ENCODE measurements at places on chromosomes 3 and 15.
A peak's percentile ranks its signal among the peaks of the same experiment; 100 is the strongest.

- no peak for DNase-seq
Measured at GRCh38 chr15:50751394-50751793, 14.1 kb downstream of the SPPL2A start.

- no peak for DNase-seq
Measured at GRCh38 chr3:187016639-187017345, 86.5 kb downstream of the ST6GAL1 start.

- no peak for DNase-seq
Measured at GRCh38 chr3:9352917-9353752, 9.7 kb upstream of the THUMPD3 start.

DNA sequence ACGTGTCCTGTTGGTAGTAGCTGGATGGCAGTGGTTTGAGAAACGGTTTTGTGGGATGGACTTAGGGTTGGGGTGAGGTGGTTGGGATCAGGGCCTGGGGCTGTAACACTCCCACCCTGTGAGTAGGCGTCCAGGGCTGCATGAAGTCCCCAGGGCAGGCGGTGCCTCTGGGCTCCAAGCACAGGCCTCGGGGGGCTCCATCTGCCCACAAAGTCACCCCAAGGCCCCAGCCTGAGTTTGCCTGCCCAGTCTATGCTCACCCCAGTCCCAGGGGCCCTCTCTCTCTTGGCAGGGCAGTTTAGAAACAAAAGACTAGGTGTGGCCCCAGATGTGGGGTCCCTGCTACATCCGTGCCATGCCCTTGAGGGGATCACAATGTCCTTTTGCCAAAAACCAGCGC, 86.9 kb upstream of the PRR23E start:
- no peak for DNase-seq

- DNase-seq: no peak
Measured at GRCh38 chr3:64000453-64001055, 22.7 kb downstream of the PSMD6 start.

GRCh38 chr15:29711531-29711930, 110.7 kb downstream of the TJP1 start:
- no peak for DNase-seq

DNA sequence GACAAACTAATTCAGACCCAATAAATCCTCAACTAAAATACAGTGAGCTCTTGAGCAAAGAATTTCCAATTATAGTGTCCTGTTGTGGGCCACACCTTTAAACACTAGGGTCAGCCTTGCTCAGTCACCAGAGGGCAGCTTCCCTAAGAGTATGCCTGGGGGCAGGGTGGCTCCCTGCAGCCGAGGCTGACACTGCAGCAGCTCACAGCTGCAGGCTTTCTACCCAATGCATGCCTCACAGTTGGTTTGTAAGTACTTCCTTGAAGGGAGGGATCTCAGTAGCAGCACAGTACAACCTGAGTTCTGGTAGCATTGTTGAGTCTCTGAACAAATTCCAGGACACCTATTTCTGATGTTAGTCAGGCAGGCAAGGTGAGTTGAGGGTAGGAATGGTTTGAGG, 335.6 kb downstream of the TUSC7 start:
- no peak for DNase-seq

DNA sequence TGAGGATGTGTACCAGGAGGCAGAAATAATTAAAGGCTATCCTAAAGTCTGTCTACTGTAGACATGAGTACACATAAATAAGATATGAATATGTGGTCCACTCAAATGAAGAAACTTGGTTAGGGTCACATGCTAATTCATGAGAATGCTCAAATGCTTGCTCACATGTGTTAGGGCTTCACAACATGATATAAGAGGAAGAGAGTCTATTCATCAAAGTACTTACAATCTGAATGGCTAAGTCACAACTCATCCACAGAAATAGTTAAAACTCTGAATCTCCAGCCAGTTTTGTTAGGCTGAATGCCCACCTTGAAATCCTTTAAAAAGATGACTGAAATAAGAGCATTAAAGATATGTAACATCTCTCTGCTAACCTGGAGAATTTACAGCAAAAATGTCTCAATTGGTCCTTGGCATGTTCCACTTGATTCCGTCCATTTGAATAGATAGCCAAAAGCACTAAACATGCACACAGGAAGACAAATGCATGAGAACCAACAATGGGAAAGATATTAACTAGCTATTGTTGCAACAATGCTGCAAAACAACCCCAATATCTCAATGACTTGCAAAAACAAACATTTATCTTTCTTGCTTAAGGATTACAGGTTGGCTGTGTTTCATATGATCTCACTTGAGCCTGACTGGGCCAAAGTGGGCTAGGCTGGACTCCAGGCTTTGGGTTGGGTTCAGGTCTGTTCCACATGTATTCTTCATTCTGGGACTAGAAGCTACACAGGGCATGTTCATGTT, 10.6 kb upstream of the TBC1D5 start:
- DNase-seq: no peak

DNA sequence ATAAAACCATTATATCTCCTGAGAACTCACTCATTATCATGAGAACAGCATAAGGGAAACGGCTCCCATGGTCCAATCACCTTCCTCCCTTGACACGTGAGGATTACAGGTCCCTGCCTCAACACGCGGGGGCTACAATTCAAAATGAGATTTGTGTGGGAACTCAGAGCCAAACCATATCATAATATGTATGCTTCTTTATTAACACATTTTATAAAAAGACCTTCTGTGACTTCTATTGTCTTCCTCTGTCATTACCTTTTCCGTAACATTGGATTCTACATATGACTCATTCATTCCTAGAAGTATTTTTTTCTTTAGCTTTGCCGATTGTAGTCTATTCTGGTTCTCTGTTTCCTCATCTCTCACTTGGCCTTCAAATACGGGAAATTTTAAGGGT, 267.2 kb upstream of the ROBO1 start:
- no peak for DNase-seq

GRCh38 chr3:59486520-59486919, 436.7 kb upstream of the CFAP20DC start:
- DNase-seq: no peak

- DNase-seq: no peak
Measured at GRCh38 chr3:196344663-196345062, 6.5 kb upstream of the TM4SF19 start.

- no peak for DNase-seq
Measured at GRCh38 chr3:15345608-15346137, 13.3 kb upstream of the SH3BP5 start.

DNA sequence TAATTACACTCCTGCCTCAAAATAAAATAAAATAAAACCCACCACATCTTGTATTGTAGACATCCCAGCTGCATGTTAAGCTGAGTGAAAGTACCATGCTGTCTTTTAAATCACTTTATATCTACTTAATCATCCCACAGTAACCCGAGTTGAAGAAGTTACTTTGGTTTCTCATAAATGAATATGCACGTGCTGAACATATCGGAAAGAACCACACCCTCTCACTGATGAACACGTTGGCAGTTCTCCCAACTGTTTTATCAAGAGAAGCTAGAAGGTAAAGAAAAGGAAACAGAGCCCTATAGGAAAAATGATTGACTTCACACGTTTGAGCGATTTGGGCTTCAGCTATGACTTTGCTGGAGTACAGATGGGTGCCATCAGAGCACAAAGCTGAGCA, 15.9 kb upstream of the TM4SF19 start:
- no peak for DNase-seq

DNA sequence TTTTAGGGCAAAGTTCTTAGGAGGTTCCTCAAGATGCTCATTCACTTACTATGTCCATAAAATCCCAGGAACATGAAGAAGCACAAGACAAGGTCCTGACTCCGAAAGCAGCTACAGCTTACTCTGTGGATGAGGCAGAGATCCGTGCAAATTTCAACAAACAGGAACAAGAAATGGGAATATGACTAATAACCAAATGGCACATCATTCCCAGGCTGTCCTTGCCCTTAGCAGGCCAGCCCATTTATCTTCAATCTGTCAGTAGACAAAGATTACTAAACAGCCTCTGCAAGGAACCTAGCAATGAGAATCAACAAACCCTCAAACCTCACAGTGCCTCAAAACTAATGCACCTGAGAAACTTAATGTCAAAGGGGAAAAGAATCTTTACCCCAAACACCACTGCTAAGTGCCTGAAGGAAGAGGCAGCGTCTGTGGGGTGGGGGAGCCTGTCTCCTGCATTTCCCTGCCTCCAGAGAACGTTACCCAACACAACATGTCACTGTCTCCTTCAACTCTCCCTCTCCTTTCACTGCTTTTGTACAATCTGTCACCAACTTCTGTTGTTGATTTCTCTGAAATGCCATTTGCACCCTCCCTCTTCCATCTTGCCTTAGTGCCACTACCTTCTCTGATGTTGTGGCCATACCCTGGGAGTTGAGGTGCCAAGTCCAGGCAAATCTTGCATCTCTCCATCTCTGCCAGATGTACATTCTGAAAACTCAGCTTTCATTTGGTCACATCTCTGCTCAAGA, 4.8 kb downstream of the TNFAIP8L3 start:
- no peak for DNase-seq

DNA sequence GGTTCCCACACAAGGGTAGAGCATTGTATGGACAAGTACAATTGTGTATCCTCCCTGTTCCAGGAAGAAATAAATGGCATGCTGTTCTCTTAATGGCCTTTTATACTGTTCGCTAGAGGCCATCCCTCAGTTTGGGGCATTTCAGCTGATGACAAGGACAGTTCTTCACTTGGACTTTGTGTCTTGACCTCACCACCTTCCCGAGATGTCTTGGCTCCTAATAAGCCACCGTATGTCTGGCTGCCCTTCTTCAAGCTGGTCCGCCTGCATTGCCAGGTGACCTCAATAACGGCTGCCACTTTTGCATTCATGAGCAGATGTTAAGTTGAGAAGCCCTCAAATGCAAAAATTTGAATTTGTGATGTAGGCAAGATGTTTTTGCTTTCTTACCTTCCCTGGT, 24.1 kb downstream of the ZBTB38 start:
- DNase-seq: no peak

GRCh38 chr3:139261754-139262586, 81.8 kb upstream of the MRPS22 start:
- no peak for DNase-seq

DNA sequence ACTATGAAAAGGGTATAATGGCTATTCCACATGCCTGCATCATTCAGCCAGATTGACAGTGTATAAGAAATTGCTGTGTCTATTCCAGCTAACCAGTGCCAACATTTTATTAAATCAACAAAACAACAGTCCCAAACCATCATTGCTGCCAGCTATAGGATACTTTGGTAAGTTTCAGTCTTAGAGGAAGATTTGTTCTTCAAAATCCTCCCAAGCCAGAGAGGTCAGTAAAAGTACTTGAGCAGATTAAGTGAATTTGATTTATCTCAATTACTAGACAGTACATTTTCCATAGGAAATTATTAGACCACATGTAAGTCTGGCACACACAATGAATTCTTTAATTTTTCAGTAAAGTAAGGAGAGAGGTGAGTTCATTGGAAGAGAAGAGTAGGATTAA, 50.7 kb downstream of the TFG start:
- DNase-seq: no peak

GRCh38 chr15:70528270-70528706, 235.1 kb downstream of the UACA start:
- no peak for DNase-seq

GRCh38 chr3:194140520-194141414, 4.8 kb downstream of the HES1 start:
- DNase-seq: peak; percentile 24

DNA sequence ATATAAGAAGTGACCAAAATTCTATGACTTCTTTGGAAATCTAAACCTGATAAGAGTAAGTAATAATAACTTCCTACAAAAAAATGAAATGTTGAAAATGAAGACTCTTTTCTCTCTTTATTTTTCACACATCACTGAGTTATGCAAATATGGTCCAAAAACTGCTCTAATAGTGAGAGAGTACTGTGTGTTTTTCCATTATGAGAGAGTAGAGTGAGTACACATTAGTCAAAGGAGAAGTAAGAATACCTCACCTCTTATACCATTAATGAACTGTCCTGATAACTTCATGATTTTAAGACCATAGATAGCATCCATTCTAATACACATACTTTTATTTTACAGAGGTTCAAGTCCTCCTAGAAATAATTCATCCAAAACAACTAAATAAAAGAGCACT, 1310.2 kb downstream of the SI start:
- DNase-seq: no peak

DNA sequence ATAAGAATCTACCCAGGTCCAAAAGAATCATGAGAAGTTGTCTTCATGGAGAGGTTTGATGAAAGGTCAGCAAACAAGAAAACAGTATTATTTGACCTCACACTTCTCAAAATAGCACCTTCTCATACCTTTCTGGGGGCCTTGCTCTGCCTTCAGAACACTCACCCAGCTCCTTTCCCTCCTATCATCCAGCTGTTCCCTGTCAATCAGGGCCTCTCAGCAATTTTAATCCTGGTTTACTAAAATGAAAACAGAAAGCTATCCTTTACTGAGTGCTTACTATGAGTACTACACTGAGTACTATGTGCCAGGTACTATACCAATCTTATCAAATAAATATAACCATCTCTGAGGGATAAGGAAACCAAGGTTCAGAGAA, 138.6 kb downstream of the GAP43 start:
- no peak for DNase-seq

- no peak for DNase-seq
Measured at GRCh38 chr15:76401285-76401684, 64.7 kb downstream of the ISL2 start.

Data from stimulated activated CD4-positive, alpha-beta T cell treated with anti-CD3 and anti-CD28 coated beads, Interleukin-12 subunit alpha, Interleukin-12 subunit beta, amount 100 ng/mL, for 24 hours (primary cell).